Endodermal cell (in vitro differentiated cells): ENCODE measurements at places on chromosomes 2 and 18. TPM values are rescaled to one million over a fixed set of nuclear protein-coding genes. Genes with fewer than 3 reads are reported as not detected.

MC2R gene
- not detected in 3 replicates for total RNA-seq

KCNJ3 gene
- 7.6 to 11.7 TPM (median 7.7 TPM) in 3 replicates for total RNA-seq

SOX11 gene
- 35.1 and 35.9 TPM in 2 replicates for total RNA-seq

ATG9A gene
- total RNA-seq, result 45.7 to 101 TPM (median 59.7 TPM) in 3 replicates

- no peaks in the 10 kb centered on the region for H3K27me3 ChIP-seq
- H3K36me3 ChIP-seq, result no peaks in the 10 kb centered on the region
- no peak for DNase-seq
- no peak overlapping the region for H3K4me3 ChIP-seq
- peak overlapping the region; percentile 89 for H3K27ac ChIP-seq
These were observed 146.0 kb downstream of the SETBP1 start for GRCh38 chr18:44826418-44827259.

- peaks cover 4% of the 10 kb centered on the region for H3K4me1 ChIP-seq
- DNase-seq, result no peak
- no peaks in the 10 kb centered on the region for H3K27me3 ChIP-seq
- no peak overlapping the region for H3K4me3 ChIP-seq
These were observed 3.2 kb upstream of the NEMP2 start for GRCh38 chr2:190537765-190538164.

GRCh38 chr2:177783091-177783490 is 289.5 kb downstream of the PDE11A start:
- no peak overlapping the region for H3K27ac ChIP-seq
- H3K4me1 ChIP-seq, result no peaks in the 10 kb centered on the region
- H3K4me3 ChIP-seq, result no peak overlapping the region
- H3K36me3 ChIP-seq, result no peaks in the 10 kb centered on the region
- DNase-seq, result no peak

- H3K36me3 ChIP-seq, result no peaks in the 10 kb centered on the region
- no peak overlapping the region for H3K27ac ChIP-seq
- no peak for DNase-seq
- H3K4me1 ChIP-seq, result no peaks in the 10 kb centered on the region
- no peak overlapping the region for H3K4me3 ChIP-seq
These were observed 22.5 kb upstream of the SULT1C2 start for GRCh38 chr2:108266218-108266617.

DNA sequence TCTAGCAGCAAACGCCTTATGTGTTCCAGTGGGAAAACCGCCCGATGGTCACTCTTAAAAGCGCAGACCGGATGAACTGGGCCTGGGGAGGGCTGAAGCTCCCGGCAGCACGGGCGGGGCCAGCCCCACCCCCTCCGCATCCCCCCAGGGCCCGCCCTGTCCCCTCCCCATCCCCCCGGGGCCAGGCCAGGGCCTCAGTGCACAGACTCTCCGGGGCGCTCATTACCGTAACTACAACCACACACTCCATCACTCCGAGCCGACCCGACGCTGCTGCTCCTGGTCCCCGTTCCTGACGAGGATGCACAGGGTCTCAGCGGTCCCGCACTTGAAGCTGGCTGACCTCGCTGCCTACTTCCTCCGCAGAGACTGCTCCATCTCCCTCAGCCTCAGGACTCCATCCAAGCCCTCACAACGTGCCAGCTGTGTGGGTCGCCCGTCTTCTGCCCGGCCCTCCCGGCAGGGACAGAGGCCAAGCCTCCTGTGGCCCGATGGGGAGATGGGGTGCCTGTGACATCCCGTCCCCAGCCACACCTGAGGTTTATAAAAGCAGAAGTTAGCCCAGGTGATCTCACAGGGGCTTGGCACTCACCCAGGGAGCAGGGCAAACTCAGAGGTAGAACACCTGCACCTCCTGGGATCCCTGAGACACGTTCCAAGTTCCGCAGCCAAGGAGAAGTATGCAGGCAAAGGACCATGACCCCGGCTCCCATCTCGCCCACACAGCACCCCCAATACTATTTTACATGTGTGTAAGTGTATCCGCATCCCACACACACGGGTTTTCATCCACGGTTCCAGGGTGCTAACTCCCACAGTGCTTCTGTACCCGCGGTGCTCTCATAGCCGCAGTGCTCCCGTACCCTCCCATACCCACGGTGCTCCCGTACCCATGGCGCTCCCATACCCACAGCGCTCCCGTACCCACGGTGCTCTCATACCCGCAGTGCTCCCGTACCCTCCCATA is 36.0 kb downstream of the SLC66A2 start:
- peak; percentile 35 for DNase-seq
- peaks cover 15% of the 10 kb centered on the region for H3K36me3 ChIP-seq
- H3K4me1 ChIP-seq, result no peaks in the 10 kb centered on the region
- no peak overlapping the region for H3K4me3 ChIP-seq

DNA sequence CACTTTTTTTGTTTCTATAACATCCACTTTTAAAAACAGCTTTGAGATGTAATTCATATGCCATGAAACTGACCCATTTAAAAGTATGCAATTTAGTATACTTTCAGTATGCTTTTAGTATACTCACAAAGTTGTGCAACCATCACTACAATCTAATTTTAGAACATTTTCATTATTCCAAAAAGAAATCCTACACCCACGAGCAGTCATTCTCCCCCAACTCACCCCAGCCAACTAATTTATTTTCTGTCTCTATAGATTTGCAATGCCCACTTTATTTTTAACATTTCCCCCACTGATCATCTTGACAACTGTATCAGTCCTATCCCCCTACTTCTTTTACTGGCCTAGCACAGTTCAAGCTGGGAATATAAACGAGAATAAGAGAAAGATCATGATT is 39.1 kb downstream of the FAM98A start:
- no peak for DNase-seq
- H3K4me3 ChIP-seq, result no peak overlapping the region
- H3K4me1 ChIP-seq, result peaks cover 4% of the 10 kb centered on the region
- H3K36me3 ChIP-seq, result no peaks in the 10 kb centered on the region
- H3K27me3 ChIP-seq, result no peaks in the 10 kb centered on the region
- H3K27ac ChIP-seq, result no peak overlapping the region

GRCh38 chr2:54465143-54465542 is 9.0 kb downstream of the SPTBN1 start:
- H3K36me3 ChIP-seq, result no peaks in the 10 kb centered on the region
- no peak for DNase-seq
- no peak overlapping the region for H3K27ac ChIP-seq
- H3K4me1 ChIP-seq, result peaks cover 7% of the 10 kb centered on the region
- no peak overlapping the region for H3K4me3 ChIP-seq

DNA sequence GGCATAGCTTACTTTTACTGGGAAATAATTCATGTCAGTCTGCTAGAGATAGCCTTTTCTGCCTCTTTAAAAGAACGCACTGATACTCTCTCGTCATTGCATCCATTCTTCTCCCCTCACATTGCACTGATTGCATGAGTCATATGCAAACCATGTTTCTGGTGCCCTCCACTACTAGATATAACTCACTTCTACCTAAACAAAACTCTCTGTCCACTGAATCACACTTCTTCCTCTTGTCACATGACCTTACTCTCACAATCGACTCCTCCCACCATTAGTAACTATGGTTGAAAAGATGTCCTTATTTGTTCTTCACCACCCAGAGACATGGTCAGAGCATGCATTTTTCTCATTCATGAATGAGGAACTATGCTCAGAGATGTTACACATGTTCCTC is 158.0 kb downstream of the CSRNP3 start:
- H3K4me3 ChIP-seq, result no peak overlapping the region
- no peak for DNase-seq
- no peaks in the 10 kb centered on the region for H3K27me3 ChIP-seq
- no peaks in the 10 kb centered on the region for H3K4me1 ChIP-seq

- DNase-seq, result no peak
- H3K36me3 ChIP-seq, result no peaks in the 10 kb centered on the region
- H3K4me1 ChIP-seq, result peaks cover 4% of the 10 kb centered on the region
- no peak overlapping the region for H3K27ac ChIP-seq
- H3K4me3 ChIP-seq, result no peak overlapping the region
These were observed 171.1 kb upstream of the MC4R start for GRCh38 chr18:60543646-60544045.

- H3K4me3 ChIP-seq, result no peak overlapping the region
- H3K27ac ChIP-seq, result no peak overlapping the region
- H3K4me1 ChIP-seq, result no peaks in the 10 kb centered on the region
- H3K27me3 ChIP-seq, result no peaks in the 10 kb centered on the region
- H3K36me3 ChIP-seq, result no peaks in the 10 kb centered on the region
- DNase-seq, result no peak
These were observed 85.9 kb downstream of the APOB start for GRCh38 chr2:20957788-20958525.

DNA sequence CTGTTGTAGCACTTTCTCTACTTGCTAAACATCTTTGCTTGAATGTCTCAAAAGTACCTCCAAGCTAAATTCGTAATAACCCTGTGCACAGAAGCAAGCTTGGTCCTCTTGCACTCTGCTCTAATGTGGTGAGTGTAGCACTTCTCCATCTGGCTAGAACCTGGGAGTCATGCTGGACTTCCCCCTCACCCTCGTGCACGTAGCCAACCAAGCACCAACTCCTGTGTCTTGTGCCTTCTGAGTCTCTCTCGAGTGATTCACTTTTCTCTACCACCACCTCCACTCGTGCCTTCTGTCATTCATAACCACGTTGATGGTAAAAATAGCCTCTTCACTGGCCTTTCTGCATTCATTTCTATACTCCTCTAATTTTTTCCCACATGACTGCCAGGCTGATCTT is 91.9 kb upstream of the KCNE4 start:
- no peak overlapping the region for H3K27ac ChIP-seq
- no peaks in the 10 kb centered on the region for H3K27me3 ChIP-seq
- no peak for DNase-seq
- H3K4me1 ChIP-seq, result no peaks in the 10 kb centered on the region
- no peak overlapping the region for H3K4me3 ChIP-seq

DNA sequence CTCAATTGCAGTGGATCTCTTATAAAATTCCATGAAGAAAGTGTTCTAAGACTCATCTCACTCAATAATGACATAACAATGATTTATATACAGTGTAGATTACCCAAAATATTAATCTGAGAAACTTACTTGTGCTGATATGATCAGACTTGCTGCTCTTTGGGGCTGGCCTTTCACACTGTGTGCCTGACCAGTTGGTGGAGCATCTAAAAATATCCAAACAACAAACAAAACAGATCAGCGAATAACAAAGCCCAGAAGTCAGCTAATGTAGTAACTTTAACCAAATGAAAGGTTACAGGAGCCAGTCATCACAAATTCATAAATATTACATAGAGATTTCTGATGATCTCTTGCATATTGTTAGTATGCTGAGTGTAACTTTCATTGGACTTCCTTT is 1466.8 kb upstream of the NXPH2 start:
- H3K4me3 ChIP-seq, result no peak overlapping the region
- H3K27ac ChIP-seq, result no peak overlapping the region
- no peaks in the 10 kb centered on the region for H3K36me3 ChIP-seq
- no peaks in the 10 kb centered on the region for H3K27me3 ChIP-seq

DNA sequence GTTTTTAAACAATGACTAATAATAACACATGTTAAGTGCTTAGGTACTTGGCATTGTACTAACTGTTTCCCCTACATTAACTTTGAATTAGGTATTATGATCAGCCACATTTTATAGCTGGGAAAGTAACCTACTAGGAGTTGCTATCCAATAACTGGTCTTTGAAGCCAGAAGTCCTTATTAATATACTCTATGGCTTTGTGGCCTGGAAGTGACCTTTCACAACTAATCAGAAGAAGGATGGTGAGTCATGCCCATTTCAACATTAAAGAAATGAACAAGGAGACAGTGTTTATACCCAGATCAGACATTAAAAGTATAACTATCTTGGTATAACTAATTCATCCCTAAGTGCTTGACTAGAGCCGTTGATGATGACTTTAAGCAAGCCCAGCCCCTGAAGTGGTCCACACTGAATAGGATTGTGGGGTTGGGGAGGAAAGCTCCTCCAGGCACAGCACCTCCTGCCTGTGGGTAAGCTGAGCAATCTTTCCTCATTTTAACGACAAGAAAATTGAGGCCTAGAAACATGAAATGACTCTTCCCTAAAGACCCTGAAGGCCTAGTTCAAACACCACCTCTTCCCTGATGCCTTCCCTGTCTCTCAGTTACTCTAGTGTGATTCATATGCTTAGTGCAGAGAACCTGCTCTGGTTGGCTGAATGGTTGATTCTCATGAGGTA is 71.6 kb upstream of the RFX8 start:
- H3K4me3 ChIP-seq, result no peak overlapping the region
- DNase-seq, result no peak
- H3K36me3 ChIP-seq, result no peaks in the 10 kb centered on the region
- no peaks in the 10 kb centered on the region for H3K4me1 ChIP-seq
- H3K27ac ChIP-seq, result no peak overlapping the region

GRCh38 chr2:15594291-15595256 is 2.9 kb downstream of the DDX1 start:
- no peaks in the 10 kb centered on the region for H3K4me1 ChIP-seq
- no peak overlapping the region for H3K4me3 ChIP-seq
- H3K27ac ChIP-seq, result no peak overlapping the region
- H3K27me3 ChIP-seq, result no peaks in the 10 kb centered on the region
- DNase-seq, result no peak

GRCh38 chr18:42078711-42079110 is 123.7 kb downstream of the PIK3C3 start:
- DNase-seq, result no peak
- H3K4me3 ChIP-seq, result no peak overlapping the region
- H3K27me3 ChIP-seq, result no peaks in the 10 kb centered on the region
- H3K4me1 ChIP-seq, result peaks cover 3% of the 10 kb centered on the region
- H3K36me3 ChIP-seq, result peaks cover 54% of the 10 kb centered on the region

DNA sequence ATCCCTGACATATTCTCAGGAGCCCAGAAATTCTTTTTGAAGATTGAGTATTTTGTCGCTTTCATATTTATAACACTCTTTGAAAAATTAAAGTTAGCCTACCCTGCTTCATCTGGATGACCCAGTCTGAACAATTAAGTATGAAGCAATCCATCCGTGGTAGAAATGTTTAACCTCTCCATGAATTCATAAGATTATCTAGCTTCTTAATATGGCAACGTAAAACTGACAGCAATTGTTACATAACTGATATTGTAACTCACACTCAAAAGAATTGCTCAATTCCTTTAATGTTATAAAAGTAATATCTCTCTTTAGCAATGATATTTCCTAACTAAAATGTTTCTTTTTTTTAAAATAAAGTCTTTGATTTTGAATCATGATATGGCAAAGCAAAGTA is 7.2 kb upstream of the ABCA12 start:
- H3K36me3 ChIP-seq, result no peaks in the 10 kb centered on the region
- no peaks in the 10 kb centered on the region for H3K4me1 ChIP-seq
- no peak for DNase-seq
- H3K27me3 ChIP-seq, result no peaks in the 10 kb centered on the region

- no peak overlapping the region for H3K4me3 ChIP-seq
- DNase-seq, result no peak
- no peaks in the 10 kb centered on the region for H3K36me3 ChIP-seq
- H3K27me3 ChIP-seq, result no peaks in the 10 kb centered on the region
- H3K27ac ChIP-seq, result no peak overlapping the region
These were observed 50.0 kb downstream of the AP1S3 start for GRCh38 chr2:223787358-223787757.
